ENCODE measurements at places on chromosomes 16 and 17.
A peak's percentile ranks its signal among the peaks of the same experiment; 100 is the strongest.

DNA sequence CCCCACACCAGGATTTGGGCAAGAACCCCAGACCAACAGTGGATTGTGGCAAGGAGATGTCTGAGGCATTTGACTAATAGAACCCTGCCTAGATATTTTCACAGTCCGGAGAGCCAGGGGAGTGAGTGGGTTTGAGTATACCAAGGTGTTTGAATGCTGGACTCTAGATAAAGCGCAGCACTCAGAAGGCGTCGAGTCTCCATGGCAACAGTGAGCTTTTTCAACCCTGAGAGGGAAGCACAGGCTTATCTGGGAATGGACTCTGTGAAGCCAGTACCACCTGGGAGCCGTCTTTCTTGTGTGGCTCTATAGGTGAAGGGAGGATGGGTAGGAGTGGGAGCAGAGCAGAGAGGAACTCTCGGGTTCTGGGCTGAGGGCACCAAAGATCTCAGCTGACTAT is 147.0 kb downstream of the SHISA6 start:
- DNase-seq, result no peak

DNA sequence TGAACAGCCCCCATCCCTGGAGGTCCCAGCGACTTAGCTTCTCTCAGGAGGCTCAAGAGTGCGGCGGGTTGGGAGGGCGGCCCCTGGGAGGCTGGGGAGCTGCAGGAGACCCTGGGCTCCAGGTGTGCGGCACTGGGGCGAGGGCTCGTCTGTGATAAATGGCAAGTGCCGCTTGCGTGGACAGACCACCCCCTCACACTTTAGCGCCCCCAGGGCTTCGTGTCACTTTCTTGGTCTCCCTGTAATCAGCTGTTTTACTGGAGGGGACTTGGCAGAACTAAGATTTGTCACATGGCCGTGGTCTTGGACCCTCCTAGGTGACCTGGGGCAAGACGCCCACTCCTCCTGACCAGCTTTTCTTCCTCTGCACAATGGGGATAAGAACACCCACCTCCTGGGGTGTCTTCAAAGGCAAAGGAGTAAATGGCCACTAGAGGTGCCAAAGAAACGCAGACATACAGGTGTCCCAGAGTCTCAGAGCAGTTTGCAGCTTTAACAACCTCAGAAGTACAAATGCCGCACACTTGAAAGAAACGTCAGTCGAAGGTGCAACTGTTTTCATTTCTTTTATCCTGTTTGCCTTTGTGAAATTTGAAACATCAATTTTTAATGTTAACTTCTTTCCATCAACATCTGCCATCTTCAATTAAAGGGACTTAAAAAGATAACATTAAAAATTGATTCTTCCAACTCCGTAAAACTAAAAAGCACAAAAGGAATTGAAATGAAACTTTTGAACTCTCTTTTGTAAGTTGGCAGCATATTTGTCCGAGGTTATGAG is 946 bp downstream of the OSGIN1 start:
- peak; percentile 36 for DNase-seq

DNA sequence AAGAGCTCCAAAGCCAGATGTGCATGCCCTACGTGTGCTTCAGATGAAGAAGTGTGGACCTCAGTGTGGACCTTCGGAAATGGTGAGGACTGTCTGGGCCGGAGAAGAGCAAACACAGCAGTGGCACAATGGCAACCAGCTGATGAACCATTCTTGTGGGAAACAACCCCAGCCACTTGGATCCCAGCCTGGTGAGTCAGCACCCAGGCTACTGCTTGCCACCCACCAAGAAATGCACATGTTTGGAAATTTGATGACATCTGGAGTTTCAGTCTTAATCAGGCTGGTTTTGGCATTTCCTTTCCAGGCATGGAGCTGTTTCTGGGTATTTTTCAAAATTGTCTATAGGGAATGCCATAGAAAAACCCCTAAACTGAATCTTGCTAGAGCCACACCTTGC is 42.7 kb downstream of the DYNLRB2 start:
- peak; percentile 79 for DNase-seq

DNA sequence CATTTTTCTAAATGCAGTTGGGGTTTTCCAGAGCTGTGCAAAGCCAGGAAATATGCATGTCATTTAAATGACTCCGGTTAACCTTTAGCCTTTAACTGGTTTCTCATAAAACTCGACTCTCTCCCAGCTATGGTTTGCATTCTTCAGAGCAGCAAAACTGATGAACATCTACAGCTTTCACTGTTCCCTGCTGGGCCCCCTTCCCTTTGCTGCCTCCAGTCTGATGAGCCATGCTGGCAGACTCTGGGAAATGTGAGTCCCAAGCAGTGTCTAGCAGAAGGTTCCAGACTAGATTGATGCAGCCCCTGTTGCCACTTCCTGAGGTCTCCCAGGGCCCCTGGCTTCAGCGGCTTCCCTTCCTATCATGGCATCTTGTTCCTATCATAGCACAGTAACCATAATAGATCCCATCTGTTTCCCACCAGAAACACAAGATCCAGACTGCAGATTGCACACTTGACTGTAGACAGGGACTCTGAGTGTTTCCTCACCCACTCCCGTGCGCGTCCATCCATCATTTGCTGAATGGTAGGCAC is 135.4 kb downstream of the CLEC16A start:
- peak; percentile 97 for DNase-seq

DNA sequence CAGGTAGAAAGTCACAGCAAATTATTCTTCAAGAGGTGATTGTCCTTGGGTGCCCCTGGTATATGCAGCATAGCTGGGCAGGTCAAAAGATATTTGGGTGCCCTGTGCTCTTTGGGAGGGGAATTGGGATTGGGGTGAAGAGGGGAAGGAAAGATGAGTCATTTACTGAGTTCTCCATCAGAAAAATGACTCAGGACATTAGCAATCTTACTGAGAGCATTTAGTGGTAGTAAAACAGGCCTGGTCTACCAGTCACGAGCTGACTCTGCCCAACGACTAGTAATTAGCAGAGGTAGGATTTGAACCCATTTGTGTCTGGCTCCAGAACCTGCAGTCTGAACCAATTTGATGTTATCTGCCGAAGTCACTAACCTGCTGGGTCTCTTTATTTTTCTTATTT is 6.0 kb upstream of the GRIN2A start:
- peak; percentile 54 for DNase-seq

- DNase-seq, result no peak
Observed at GRCh38 chr17:17088086-17088485, 45.8 kb downstream of the MPRIP start.

Data from EL (cell line).